ENCODE measurements at places on chromosomes 13 and 19.

GRCh38 chr13:73254827-73255226, 196.0 kb downstream of the KLF5 start:
- H3K27me3 ChIP-seq: no peaks in the 10 kb centered on the region
- H3K4me3 ChIP-seq: no peak overlapping the region
- no peak overlapping the region for H3K27ac ChIP-seq
- no peaks in the 10 kb centered on the region for H3K36me3 ChIP-seq

DNA sequence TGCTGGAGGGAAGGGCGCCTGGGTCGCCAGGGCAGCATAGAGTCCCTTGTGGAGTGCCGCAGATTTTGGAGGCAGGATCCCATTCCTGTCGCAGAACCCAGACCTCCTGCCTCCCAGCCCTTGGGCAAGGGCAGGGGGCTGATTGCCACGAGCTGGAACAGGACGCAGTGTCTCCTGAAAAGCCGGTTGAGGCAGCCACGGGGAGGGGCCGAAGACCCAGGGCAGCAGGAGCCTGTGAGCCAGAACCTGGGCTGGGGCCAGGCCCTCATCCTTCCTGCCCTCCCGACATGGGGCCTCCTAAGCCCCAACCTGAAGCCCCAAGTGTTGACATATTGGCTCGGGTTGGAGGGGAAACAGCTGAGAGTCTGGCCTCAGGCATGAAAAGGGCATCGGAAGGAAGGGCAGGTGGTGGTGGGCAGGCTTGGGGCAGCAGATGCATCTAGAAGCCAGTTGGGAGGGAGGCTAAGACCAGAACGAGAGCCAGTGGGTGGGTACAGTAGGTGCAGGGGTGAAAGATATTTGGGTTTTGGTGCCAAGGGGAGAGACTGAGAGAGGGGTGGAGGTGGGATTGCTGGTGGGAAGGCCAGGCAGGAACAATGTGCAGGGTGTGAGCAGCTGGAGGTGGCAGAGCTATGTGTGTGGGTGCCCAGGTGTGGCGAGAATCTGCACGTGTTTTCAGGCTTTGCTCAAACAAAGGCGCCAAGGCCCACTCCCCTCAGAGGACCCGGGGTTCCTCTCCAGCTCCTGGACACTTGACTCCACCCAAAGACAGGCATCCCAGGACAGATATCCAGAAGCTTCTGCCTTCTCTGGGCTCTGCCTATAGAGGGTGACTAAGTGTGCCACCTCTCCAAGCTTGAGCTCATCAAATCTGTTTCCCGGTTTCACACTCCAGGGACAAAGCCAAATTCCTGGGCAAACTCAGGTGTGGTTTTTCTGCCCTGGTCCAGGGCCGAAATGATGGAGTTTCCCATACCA, 1.4 kb upstream of the SBSN start:
- DNase-seq: no peak
- H3K27ac ChIP-seq: no peak overlapping the region
- peaks cover 100% of the 10 kb centered on the region for H3K27me3 ChIP-seq
- H3K36me3 ChIP-seq: no peaks in the 10 kb centered on the region
- peaks cover 15% of the 10 kb centered on the region for H3K4me1 ChIP-seq

GRCh38 chr13:37944869-37945442, 75.4 kb upstream of the TRPC4 start:
- H3K27me3 ChIP-seq: no peaks in the 10 kb centered on the region
- H3K4me3 ChIP-seq: no peak overlapping the region
- DNase-seq: no peak
- H3K4me1 ChIP-seq: no peaks in the 10 kb centered on the region
- no peaks in the 10 kb centered on the region for H3K36me3 ChIP-seq

DNA sequence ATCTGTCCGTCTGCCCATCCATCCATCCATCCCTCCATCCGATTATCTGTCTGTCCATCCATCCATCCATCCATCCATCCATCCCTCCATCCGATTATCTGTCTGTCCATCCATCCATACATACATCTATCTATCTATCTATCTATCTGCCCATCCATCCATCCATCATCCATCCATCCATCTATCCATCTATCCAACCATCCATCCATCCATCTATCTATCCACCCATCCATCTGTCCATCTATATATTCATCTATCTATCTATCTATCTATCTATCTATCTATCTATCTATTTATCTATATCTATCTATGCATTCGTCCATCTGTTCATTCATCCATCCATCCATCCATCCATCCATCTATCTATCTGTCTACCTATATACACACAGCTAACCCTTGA, 471.1 kb upstream of the ZNF507 start:
- H3K27me3 ChIP-seq: no peaks in the 10 kb centered on the region
- H3K27ac ChIP-seq: no peak overlapping the region
- H3K4me1 ChIP-seq: no peaks in the 10 kb centered on the region

- no peak overlapping the region for H3K4me3 ChIP-seq
- no peak for DNase-seq
- H3K27me3 ChIP-seq: no peaks in the 10 kb centered on the region
- H3K4me1 ChIP-seq: no peaks in the 10 kb centered on the region
Observed at GRCh38 chr13:72889495-72889894, 107.6 kb downstream of the PIBF1 start.

- no peaks in the 10 kb centered on the region for H3K4me1 ChIP-seq
- no peak for DNase-seq
- peaks cover 8% of the 10 kb centered on the region for H3K27me3 ChIP-seq
- H3K27ac ChIP-seq: no peak overlapping the region
- no peak overlapping the region for H3K4me3 ChIP-seq
- H3K36me3 ChIP-seq: no peaks in the 10 kb centered on the region
Observed at GRCh38 chr19:41545547-41545946, 30.4 kb upstream of the CEACAM21 start.

DNA sequence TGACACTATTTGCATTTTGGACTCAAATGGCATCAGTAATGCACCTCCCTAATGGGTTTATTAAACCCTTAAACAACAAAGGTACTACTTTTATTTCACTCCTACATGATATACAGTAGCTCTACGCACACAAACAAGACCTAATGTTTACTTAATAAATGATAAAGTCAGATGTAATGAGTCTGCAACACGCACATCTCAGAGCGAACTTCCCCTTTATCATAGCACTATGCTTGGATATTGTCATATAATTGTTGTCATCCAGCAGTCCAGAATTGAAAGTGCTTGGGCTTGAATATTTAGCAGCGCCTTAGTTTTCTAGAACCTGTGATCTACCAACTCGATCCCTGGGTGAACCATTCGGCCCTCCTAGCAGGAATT, 772 bp downstream of the PARP4 start:
- H3K27ac ChIP-seq: peak overlapping the region; percentile 95
- H3K4me3 ChIP-seq: peak overlapping the region; percentile 64
- no peaks in the 10 kb centered on the region for H3K27me3 ChIP-seq
- H3K36me3 ChIP-seq: peaks cover 8% of the 10 kb centered on the region
- no peak for DNase-seq

DNA sequence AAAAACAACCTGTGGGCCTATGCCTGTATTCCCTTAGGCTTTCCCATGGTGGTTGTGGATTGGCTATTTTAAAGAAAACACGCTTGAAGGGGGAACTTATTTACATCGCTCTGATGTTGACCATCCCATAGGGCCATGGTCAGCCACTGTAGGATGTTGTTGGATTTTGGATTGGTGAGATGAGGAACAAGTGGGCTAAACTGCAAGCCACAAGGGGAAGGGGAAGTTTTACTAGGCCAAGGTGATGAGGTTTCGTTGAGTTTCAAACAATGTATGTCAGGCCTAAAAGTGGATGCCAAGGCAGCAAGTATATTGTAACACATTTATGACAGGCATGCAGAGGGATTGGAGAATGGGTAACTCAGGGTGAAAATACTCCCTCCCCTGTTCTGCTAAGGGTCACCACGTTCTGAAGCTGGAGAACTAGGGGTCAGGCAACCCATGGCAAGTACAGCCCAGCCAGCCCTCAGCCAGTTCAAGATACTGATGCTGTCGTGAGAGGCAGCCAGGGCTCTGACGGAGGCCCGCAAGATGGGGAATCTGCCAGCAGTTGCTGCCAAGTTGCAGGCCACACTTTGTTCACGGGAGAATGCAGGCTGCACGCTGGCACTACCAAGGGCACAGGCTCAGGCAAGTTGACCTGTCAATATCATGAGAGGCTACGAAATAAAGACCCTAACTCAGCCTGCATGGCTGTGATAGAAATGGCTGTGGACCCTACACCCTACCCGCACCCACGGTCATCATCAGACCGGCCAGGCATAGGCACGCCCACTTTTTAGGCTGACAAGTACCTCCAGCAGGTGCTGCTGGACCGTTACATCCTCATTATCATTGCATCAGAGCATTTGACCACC, 11.1 kb downstream of the IRGC start:
- H3K36me3 ChIP-seq: peaks cover 45% of the 10 kb centered on the region
- no peaks in the 10 kb centered on the region for H3K4me1 ChIP-seq
- no peaks in the 10 kb centered on the region for H3K27me3 ChIP-seq
- no peak for DNase-seq
- no peak overlapping the region for H3K27ac ChIP-seq
- H3K4me3 ChIP-seq: no peak overlapping the region

- DNase-seq: no peak
- H3K36me3 ChIP-seq: no peaks in the 10 kb centered on the region
- H3K4me1 ChIP-seq: peaks cover 25% of the 10 kb centered on the region
Observed at GRCh38 chr13:32028711-32029110, 2.9 kb upstream of the FRY start.

DNA sequence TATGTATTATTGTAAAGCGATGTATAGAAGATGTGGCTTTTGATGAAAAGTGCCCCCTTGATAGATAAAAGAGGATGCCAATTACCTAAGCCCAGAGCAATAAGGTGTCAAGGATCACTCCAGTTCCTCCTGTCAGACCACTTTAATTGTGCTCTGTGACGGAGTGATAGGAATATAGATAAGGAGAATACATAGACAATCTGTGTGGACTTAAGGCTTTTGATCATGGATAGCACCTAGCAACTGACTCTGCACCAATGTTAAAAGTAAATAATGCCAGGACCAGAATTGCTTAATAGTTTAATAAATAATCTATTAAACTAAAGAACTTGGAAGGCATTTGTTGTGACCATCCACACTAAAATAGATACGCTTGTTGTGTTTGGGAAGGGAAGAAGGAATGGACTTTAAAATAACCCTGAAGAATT, 390.7 kb upstream of the ARGLU1 start:
- H3K27me3 ChIP-seq: no peaks in the 10 kb centered on the region
- H3K4me3 ChIP-seq: no peak overlapping the region
- H3K27ac ChIP-seq: no peak overlapping the region
- H3K4me1 ChIP-seq: no peaks in the 10 kb centered on the region
- H3K36me3 ChIP-seq: no peaks in the 10 kb centered on the region

DNA sequence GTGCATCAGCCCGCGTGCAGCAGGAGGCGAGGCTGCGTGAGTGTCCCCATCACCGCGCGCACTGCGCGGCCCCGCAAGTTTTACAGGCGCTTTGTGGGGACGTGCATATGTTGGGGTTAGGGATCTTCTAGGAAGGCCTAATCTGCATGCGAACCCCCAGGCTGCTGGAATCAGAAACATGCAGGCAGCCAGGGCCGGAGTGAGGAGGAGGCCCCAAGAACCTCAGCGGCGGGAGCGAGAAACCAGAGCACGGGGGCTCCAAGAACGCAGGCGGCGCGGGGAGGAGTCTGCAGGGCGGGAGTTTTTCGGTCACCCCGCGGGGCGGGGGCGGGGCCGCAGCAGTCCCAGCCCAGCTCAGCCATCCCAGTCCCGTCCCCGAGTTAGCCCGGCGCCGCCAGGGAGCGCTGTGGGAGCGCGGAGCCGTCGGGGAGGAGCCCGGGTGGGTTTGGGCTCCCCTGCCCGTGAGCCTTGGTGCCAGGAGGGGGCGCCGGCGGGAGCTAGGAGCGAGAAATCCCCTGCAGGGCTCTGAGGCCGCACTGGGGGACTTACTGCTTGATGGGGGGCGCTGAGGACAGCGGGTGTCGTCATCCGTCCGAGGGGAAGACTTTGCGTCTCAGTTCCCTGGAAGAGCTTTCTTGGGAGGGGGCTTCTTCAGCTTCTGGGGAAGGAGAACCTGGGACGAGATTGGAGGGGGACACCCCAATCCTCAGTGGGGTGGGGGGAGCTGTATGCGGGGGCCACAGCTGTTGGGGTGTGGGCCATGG, 933 bp upstream of the NRTN start:
- peak overlapping the region; percentile 56 for H3K4me3 ChIP-seq
- peaks cover 24% of the 10 kb centered on the region for H3K27me3 ChIP-seq
- DNase-seq: peak; percentile 98
- H3K4me1 ChIP-seq: peaks cover 69% of the 10 kb centered on the region

GRCh38 chr19:33819880-33820781, 23.5 kb downstream of the KCTD15 start:
- peak overlapping the region; percentile 84 for H3K27ac ChIP-seq
- H3K36me3 ChIP-seq: no peaks in the 10 kb centered on the region
- peaks cover 5% of the 10 kb centered on the region for H3K27me3 ChIP-seq
- H3K4me3 ChIP-seq: peak overlapping the region; percentile 42
- H3K4me1 ChIP-seq: peaks cover 19% of the 10 kb centered on the region

- no peak overlapping the region for H3K27ac ChIP-seq
- no peak overlapping the region for H3K4me3 ChIP-seq
- H3K27me3 ChIP-seq: no peaks in the 10 kb centered on the region
- peak; percentile 94 for DNase-seq
Observed at GRCh38 chr13:107211073-107211472, 643.1 kb upstream of the ARGLU1 start.

DNA sequence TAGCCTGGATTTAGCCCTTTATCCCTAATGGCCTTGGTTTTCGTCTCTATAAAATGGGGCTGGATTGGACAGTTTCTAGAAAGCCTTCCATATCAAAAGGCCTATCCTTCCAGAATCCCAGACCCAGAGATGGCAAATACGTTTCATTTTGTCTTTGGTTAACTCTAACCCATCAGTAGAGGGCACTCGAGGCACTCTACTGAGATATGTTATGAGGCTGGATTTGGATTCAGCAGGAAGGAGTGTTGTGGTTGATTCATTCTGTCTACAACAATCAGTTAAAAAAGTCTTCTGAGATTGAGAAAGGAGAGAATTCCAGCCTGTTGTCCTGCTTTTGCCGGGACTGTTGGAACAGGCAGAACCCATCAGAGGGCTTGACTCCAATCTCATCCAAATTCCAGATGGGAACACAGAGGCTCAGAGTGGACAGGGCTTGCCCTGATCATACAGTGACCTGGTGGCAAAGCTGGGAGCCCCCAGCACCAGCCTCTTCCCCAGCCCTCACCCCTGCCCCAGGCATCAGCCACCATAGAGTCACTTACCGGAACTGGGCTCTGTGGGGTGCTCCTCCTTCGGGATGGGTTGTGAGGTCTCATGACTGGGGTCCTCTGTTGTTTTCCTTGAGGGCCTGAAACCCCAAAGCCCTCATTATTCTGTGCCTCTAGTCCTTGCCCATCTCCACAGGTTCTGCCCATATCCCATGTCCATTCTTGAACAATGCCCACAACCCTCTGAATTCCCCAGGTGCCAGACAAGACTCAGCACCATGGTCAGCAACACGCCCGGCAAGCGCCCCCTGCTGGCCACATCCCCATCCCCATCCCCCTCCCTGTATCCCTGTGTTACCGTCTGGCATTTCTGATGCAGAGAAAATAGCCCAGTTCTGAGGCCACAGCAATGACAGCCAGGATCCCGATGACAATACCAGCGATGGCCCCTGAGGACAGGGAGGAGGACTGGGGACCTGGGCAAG, 12.3 kb upstream of the ZNF180 start:
- peak; percentile 44 for DNase-seq
- H3K36me3 ChIP-seq: no peaks in the 10 kb centered on the region
- peaks cover 38% of the 10 kb centered on the region for H3K27me3 ChIP-seq
- no peak overlapping the region for H3K27ac ChIP-seq

GRCh38 chr13:112444416-112445399, 68.6 kb downstream of the SPACA7 start:
- peaks cover 38% of the 10 kb centered on the region for H3K27me3 ChIP-seq
- no peak overlapping the region for H3K4me3 ChIP-seq
- H3K36me3 ChIP-seq: no peaks in the 10 kb centered on the region
